Ascending aorta (tissue), 2 donors: ENCODE measurements at places on chromosomes 16 and 17.

- no peak for DNase-seq
These were observed 38.6 kb downstream of the NEUROD2 start for GRCh38 chr17:39569126-39569525.

DNA sequence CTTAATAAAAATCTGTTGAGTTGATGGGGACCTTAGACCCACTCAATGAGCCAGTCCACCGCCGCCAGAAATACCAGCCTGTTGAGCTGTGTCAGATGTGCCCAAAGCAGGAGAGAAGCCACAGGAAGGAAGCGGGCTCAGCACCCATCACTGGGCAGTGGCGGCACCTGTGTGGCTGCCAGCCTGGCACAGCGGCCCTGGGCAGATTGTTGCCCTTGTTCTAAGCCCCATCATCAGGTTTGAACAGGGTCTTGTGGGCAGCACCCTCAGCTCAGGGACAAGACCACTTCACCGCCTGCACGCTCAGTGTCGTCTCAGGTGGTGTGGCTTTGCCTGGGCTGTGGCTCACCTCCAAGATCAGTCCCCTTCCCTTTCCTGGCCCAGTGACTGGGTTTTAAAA, 9.3 kb downstream of the ENDOV start:
- no peak for DNase-seq

DNA sequence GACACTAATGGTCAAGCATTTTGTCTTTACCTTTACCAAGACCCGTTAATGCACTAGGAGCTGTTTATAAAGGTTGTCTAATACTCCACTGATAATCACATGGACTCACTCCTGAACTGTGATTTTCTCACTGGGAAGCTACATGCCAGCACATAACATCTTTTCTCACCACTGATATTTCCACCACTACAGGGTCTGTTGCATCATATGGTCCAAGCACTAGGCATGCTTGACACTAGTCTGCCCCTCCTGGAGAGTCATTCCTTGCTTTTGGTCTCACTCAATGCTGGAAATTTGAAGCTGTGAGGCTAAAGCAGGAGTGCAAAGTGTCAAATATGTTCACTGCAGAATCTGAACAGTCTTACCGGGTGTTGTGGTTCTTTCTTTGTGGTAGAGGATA, 1576.8 kb downstream of the CDH8 start:
- DNase-seq: no peak

- DNase-seq: peak; percentile 60
These were observed 13.7 kb downstream of the GUCY2D start for GRCh38 chr17:8015957-8016631.

DNA sequence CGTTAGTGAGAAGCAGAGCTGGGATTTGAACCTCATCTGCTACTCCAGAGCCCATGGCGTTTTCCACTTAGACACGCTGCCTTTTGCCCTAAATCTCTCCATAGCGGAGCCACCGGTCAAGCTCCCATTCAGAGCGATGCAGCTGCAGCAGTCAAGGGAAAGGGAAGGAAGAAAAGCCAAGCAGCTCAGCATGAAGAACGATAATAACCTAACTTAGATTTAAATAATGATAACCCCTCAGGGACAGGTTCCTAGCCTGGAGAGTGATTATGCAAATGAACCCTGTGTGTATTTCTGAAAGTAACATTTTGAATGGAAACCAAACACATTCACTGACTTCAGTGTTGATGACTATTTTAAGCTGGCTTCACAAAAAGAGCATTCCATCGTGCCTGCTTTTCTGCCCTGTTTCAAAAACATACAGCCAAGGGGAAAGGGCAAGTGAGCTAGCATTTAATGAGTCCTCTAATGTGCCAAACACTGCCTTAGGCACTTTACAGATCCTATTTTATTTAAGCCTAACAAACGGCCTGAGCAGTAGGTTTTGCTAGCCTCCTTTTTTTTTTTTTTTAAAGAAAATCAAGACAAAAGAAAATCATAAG, 798.3 kb downstream of the CDH8 start:
- DNase-seq: no peak

DNA sequence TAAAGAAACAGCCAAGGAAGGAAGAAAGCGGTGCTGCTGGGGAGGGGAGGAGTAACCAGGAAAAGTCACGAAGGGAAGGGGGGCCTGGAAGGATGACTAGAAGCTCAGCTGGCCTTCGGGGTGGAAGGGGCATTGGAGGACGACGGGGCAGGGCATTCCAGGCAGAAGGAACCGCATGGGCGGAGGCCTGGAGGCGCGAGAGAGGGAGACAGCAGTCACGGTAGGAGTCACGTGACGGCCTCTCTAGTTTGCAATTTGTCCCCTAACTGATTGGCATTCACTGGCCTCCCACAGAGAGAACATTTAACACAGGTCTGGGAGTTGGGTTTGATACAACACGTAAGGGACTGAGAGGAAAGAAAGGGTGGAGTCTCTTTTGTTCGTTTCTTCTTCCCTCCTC, 63.9 kb downstream of the RTN4RL1 start:
- DNase-seq: no peak

DNA sequence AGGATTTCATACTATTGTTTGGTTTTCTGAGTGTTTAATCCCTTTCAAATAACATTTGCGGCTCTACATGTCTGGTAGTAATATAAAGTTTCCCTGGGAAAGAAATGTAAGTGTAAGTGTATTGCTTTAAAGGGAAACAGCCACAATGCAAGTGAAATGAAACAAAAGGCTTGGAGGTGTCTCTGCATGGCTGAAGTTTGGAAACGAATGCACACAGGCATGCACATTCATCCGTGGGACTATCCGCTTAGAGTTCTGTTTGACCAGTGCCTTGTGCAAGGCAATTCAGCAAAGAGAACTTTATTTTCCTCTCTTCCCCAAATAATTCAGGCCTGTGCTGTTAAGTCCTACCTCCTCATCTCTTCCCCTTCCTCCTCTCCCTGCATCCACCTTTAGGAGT, 56.1 kb upstream of the MRTFB start:
- no peak for DNase-seq

DNA sequence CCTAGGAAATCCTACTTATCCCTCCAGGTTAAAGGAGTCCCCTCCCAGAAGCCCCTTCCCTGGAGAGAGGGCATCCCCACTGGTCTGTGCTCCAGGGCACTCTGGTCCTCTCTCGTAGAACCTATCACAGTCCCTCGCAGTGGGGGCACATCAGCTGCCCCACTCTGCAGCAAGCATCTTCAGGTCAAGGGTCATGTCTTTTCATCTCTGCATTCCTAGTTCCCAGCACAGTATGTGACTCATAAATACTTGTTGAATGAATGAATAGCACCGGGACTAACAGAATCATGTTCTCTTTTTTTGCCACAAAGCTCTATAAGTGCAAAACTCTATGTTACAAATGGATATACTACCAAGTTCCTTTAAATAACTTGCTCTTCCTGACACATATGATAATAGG, 36.0 kb downstream of the RNF157 start:
- DNase-seq: no peak

GRCh38 chr16:85602402-85603202, 10.5 kb upstream of the GSE1 start:
- DNase-seq: no peak

DNA sequence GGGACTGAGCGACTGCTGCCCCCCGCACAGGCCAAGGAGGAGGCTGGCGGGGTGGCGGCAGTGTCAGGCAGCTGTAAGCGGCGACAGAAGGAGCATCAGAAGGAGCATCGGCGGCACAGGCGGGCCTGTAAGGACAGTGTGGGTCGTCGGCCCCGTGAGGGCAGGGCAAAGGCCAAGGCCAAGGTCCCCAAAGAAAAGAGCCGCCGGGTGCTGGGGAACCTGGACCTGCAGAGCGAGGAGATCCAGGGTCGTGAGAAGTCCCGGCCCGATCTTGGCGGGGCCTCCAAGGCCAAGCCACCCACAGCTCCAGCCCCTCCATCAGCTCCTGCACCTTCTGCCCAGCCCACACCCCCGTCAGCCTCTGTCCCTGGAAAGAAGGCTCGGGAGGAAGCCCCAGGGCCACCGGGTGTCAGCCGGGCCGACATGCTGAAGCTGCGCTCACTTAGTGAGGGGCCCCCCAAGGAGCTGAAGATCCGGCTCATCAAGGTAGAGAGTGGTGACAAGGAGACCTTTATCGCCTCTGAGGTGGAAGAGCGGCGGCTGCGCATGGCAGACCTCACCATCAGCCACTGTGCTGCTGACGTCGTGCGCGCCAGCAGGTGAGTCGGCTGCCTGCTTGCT, 5.6 kb upstream of the TMEM88 start:
- DNase-seq: no peak

DNA sequence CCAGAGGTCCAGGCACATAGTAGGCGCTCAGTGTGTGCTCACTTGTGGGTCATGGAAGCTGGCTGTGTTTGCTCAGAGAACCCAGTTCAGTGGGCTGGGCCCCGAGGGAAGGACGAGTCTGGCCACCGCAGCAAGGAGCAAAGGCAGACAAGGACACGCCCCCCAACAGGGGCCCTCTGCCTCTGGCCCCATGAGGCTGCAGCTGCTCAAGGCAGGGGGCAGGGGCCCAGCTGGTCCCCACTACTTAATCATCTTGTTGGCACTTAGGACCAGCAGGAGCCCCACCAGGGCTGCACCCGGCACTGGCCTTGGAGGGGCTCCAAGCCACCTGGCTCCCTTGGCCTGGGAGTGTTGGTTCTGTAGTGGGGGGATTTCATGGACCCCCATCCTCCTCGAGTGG, 16.1 kb downstream of the KCNJ12 start:
- no peak for DNase-seq

- DNase-seq: no peak
These were observed 6.5 kb upstream of the CTCF start for GRCh38 chr16:67555795-67556212.

GRCh38 chr16:2507052-2507659, 6.6 kb upstream of the ATP6V0C start:
- no peak for DNase-seq

GRCh38 chr17:73474370-73474988, 162.7 kb upstream of the CDC42EP4 start:
- DNase-seq: peak; percentile 78

DNA sequence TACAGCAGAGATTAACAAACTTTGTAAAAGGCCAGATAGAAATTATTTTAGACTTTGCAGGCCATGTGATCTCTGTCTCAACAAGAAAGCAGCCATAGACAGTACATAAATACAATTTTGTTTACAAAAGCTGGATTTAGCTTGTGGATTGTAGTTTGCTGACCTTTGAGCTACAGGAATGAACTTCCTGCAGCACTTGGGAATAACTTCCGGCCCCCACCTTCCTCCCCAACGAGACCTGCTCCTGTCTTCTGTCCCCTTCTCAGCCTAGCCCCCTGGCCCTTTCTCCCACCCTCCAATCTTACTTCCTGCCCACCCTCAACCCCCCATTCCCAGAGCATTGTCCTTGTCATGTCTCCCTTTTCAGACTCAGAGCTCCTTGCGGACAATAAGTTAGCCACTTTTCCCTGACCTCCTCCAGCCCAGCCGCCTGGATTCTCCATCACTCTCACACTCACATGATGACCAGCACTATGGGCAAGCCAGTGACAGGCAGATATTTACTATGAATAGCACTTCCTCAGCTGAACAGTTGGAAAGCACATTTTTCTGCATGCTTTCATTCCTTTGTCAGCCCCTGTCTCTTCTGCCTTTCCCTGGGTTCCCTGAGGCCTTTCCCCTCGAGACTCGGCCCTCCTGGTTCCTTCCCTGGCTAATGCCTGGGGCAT, 27.6 kb upstream of the DLX3 start:
- no peak for DNase-seq

DNA sequence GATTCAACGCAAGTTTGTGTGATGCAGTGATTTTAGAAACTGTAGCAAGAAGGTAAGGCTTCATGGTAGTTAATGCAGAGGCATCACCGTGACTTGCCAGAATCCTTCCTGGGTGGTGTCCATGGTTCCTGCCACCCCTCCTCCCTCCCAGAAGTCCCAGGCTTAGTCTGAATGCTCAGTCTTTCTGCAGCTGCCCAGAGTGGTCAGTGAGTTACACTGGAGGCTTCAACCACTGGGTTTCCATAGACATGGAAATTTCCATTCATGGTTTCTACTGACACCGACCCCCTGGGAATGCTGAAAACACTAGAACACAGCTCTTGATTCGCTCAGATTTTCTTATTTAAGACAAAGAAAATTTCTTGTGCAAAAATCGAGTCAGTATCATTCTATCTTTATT, 159.4 kb upstream of the HSBP1 start:
- no peak for DNase-seq

DNA sequence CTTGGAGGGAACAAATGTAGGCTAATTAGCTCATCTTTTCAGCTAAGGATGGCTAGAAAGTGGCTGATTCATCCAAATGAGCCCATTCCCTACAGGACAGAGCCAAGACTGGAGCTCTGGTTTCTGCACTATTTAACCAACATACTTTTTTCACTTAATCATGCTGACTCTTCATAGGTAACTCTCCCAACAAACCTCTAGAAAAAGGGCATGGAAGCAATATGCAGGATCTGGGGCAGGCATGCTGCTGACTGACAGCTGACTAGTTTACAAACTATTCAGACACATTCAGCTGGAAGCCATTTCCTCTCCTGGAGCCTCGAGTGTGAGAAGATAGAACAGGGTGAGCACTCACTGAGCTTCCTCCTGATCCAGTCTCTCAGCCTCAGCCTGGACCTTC, 6.2 kb downstream of the BECN1 start:
- no peak for DNase-seq

DNA sequence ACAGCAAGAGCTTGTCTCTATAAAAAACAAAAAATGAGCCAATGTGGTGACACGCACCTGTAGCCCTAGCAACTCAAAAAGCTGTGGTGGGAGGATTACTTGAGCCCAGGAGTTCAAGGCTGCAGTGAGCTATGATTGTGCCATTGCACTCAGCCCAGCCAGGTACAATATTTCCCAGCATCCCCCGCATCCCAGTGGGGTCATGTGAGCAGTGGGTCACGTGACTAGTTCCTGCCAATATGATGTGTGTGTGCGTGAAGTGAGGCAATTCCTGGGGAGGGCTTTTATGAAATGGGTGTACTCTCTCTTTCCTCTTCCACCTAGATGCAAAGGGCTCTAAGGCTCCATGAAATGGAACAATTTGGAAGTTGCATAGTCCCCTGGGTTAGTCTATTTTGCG, 81.3 kb downstream of the GSG1L start:
- DNase-seq: peak; percentile 31

DNA sequence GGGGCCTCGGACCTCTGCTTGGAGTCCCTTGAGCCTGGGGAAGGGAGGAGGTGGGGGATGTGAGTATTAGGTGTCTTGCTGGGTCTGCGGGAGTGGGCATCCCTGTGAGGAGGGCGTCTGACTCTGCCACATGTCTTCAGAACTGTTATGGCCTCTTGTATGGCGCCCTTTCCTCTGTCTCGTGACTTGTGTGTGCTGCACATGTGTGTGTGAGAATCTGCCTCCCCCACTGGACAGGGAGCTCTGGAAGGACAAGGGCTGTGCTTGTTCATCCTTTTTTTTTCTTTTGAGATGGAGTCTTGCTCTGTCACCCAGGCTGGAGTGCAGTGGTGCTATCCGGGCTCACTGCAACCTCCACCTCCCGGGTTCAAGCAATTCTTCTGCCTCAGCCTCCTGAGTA, 33.4 kb downstream of the ARHGAP23 start:
- DNase-seq: no peak

DNA sequence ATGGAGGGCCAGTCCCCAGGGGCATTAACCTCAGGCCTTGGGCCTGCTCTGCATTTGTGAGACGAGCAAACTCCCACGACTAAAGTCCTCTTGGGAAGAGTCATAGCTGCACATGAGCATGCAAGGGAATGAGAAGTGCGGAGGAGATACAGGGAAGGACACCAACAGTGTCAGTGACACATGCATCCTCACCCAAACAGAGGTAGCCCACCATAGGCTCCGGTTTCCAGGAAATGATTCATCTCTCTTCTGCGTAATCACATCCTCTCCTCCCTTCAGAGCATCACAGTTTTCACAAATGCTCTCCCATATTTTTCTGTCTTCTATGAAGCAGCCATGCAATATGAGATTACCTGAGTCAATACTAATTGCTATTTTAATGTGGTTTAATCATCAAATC, 725.7 kb upstream of the GOT2 start:
- no peak for DNase-seq

GRCh38 chr17:76521262-76521661, 16.2 kb downstream of the CYGB start:
- DNase-seq: no peak
